ENCODE measurements at places on chromosomes 5 and 9.

GRCh38 chr9:22037954-22038690 is 29.0 kb upstream of the CDKN2B start:
- DNase-seq: no peak
- H3K4me3 ChIP-seq: no peak overlapping the region
- no peak overlapping the region for H3K27ac ChIP-seq
- H3K27me3 ChIP-seq: no peaks in the 10 kb centered on the region
- H3K36me3 ChIP-seq: no peaks in the 10 kb centered on the region
- H3K4me1 ChIP-seq: no peaks in the 10 kb centered on the region

DNA sequence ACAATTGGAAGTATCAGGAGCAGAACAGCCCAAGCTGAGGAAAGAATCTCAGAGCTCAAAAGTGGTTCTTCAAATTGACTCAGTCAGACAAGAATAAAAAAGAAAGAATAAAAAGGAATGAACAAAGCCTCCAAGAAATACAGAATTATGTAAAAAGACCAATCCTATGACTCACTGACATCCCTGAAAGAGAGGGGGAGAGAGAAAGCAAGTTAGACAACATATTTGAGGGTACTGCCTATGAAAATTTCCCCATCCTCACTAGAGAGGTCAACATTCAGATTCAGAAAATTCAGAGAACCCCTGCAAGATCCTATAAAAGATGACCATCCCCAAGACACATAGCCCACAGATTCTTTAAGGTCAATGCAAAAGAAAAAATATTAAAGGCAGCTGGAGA is 173.2 kb downstream of the ALDH1A1 start:
- H3K36me3 ChIP-seq: no peaks in the 10 kb centered on the region
- no peak overlapping the region for H3K27ac ChIP-seq
- no peak overlapping the region for H3K4me3 ChIP-seq
- DNase-seq: no peak

DNA sequence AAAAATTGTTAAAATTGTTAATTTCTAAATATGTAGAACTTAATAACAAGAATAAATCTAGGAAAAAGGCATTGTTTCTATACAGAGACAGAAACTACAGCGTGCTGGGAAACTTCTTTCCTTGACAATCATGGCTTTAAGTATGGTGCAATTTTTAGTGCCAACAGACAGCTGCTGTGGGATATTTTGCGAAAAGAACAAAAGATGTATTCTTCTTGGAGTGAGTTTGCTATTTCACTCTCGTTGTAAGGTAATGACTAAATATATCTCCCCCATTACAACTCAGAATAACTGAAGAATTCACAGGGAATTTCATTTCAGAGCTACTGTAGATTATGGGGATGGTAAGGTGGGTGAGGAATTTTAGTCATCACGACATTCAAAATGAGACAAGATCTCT is 2055.0 kb upstream of the ACO1 start:
- no peaks in the 10 kb centered on the region for H3K4me1 ChIP-seq
- no peaks in the 10 kb centered on the region for H3K27me3 ChIP-seq
- no peak overlapping the region for H3K4me3 ChIP-seq
- H3K27ac ChIP-seq: no peak overlapping the region
- H3K36me3 ChIP-seq: no peaks in the 10 kb centered on the region

DNA sequence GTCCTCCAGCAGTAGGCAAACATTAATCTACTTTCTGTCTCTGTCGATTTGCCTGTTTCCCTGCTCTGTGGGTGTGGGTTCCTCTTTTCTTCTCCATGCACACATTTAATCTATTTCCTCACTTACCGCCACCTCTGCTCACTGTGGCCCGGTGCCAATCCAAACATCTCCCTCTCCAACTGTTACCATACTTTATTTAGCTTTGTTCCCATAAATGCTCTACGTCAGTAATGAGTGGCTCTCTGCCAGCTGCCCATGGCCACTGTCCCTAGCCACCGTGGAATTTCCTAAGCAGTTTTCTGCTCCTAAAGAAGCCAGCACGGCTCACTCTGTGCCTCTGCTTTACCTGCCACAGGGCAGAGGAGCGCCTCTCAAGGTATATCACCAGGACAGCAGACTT is 19.5 kb upstream of the GOLPH3 start:
- no peak overlapping the region for H3K27ac ChIP-seq
- no peaks in the 10 kb centered on the region for H3K36me3 ChIP-seq
- no peak for DNase-seq

- no peak for DNase-seq
- H3K4me3 ChIP-seq: no peak overlapping the region
- H3K4me1 ChIP-seq: peaks cover 27% of the 10 kb centered on the region
Observed at GRCh38 chr9:89675058-89675742, 70.4 kb downstream of the GADD45G start.

DNA sequence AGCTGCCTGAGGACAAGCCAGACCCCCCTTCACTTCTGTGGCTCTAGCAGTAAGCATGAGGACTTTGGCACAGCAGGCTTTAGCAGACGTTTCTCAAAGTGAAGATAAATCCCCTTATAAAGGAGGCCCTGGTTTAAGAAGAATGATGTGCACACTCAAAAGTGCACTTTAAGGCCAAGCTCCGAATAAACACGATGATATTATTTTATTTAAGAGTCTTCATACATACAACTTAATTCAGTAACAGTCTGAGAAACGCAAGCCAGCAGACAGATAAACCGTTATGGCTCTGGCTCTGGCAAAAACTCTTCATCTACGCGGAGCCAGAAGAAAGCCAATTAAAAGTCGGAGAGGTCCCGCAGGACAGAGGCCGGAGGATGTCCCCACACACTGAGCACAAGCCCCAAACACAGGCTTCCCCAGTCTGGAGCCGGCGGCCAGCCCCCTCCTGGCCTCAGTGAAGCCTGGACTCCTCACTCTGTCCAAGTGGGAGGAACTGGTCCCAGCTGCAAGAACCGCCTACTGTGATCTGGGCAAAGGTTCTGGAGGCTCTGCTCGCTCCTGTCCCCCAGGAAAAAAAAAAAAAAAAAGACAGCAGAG is 44.6 kb downstream of the ADAMTS2 start:
- H3K4me1 ChIP-seq: no peaks in the 10 kb centered on the region
- H3K4me3 ChIP-seq: no peak overlapping the region
- H3K27me3 ChIP-seq: no peaks in the 10 kb centered on the region

GRCh38 chr5:142808878-142809598 is 38.9 kb downstream of the ARHGAP26 start:
- no peak overlapping the region for H3K27ac ChIP-seq
- no peak for DNase-seq
- H3K4me1 ChIP-seq: no peaks in the 10 kb centered on the region
- H3K36me3 ChIP-seq: no peaks in the 10 kb centered on the region

- no peak for DNase-seq
- H3K36me3 ChIP-seq: no peaks in the 10 kb centered on the region
- H3K4me3 ChIP-seq: no peak overlapping the region
- no peaks in the 10 kb centered on the region for H3K27me3 ChIP-seq
- no peaks in the 10 kb centered on the region for H3K4me1 ChIP-seq
Observed at GRCh38 chr5:57705769-57706168, 223.2 kb upstream of the ACTBL2 start.

DNA sequence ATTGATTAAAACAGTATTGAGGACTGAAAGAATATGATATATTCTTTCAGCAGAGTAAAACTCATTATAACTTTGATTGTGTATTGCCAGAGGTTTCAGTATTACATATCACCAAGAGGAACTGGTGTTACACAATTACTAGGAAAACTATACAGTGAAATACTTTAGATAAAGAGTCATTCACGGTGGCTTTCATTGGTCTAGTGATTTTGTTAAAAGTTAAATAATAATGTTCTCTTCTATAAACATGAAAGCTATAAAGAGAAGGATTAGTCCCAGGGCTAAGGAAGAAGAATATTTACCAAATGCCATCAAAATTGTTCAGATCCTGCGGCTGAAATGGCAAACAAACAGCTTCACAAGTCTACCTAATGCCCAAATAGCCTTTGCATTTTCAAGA is 306.2 kb downstream of the SEMA5A start:
- no peaks in the 10 kb centered on the region for H3K4me1 ChIP-seq
- no peaks in the 10 kb centered on the region for H3K27me3 ChIP-seq
- DNase-seq: no peak
- H3K4me3 ChIP-seq: no peak overlapping the region
- H3K36me3 ChIP-seq: no peaks in the 10 kb centered on the region
- no peak overlapping the region for H3K27ac ChIP-seq

DNA sequence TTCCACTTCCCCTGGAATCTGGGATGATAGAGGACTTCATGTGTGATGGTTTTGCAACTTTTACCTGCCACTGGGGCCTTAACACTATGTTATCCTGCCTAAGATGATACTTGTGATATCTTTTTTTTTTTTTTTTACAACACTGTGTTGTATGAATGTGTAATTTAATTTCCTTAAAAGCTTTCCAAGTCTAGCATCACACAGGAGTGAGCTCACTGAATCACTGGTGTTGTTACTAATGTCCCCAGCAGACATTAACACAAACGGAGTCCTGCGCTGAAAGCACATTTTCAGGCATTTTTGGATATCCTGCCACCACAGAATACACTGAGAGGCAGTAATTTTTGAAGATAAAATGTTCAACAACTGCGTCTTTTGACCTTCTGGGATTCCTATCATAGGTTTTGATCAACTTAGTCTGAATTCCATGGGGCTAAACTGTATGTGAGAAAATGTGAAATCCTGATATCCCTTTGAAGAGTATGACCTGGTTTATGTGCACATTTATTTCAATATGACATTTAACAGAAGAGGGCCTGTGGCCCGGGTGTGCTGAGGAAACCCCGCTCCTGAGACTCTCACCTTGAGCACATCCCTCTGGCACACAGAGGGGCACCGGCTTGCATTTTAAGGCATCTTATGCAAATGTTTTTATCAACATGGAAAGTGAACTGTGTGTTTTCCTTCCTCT is 118.0 kb downstream of the FSTL4 start:
- no peak for DNase-seq
- no peak overlapping the region for H3K4me3 ChIP-seq
- H3K36me3 ChIP-seq: no peaks in the 10 kb centered on the region
- no peaks in the 10 kb centered on the region for H3K4me1 ChIP-seq
- no peaks in the 10 kb centered on the region for H3K27me3 ChIP-seq
- no peak overlapping the region for H3K27ac ChIP-seq

- H3K4me1 ChIP-seq: no peaks in the 10 kb centered on the region
- no peak overlapping the region for H3K27ac ChIP-seq
- no peaks in the 10 kb centered on the region for H3K27me3 ChIP-seq
- no peak for DNase-seq
- H3K4me3 ChIP-seq: no peak overlapping the region
Observed at GRCh38 chr5:39520232-39520572, 95.4 kb upstream of the DAB2 start.

DNA sequence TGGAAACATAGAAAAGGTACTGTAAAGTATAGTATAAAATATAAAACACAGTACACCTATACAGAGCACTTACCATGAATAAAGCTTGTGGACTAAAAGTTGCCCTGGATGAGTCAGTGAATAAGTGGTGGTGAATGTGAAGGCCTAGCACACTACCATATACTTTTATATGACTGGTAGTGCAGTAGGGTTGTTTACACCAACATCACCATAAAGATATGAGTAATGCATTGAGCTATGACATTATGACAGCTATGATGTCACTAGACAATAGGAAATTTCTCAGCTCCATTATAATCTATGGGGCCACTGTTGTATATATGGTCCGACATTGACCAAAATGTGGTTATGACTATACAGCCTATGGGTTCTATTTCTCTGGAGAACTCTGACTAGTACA is 291.8 kb upstream of the ACTBL2 start:
- H3K4me1 ChIP-seq: no peaks in the 10 kb centered on the region
- no peak for DNase-seq
- H3K4me3 ChIP-seq: no peak overlapping the region
- H3K27me3 ChIP-seq: no peaks in the 10 kb centered on the region
- no peaks in the 10 kb centered on the region for H3K36me3 ChIP-seq

DNA sequence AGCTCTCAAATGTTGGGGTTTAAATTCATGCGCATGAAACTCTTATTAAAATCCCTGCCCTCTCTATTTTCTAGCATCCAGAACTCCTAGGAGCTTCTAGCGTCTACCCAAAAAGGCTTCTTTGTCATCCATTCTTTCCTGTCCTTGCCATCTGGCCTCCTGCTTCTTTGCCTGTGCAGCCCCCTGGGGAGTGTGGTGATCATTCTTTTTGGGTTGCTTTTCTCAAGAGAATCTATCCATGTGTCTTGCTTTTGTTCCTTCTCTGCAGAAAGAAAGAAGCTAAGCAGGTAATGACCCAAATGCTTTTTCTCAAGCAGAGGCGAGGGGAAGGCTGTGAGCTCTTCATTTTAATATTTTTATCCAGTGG is 26.6 kb downstream of the SKP2 start:
- H3K27ac ChIP-seq: no peak overlapping the region
- no peaks in the 10 kb centered on the region for H3K27me3 ChIP-seq
